ENCODE measurements at places on chromosomes 2 and 18. TPM values are rescaled to one million over a fixed set of nuclear protein-coding genes. Genes with fewer than 3 reads are reported as not detected.

The KCNJ3 gene
- total RNA-seq = 2.0 TPM

The GLI2 gene
- total RNA-seq = 2.1 TPM

The DTNA gene
- 140 TPM for total RNA-seq

The TUBA3E gene
- total RNA-seq = 60.2 TPM

The GRB14 gene
- 27.8 TPM for total RNA-seq

The SNRNP27 gene
- 57.6 TPM for total RNA-seq

The LTBP1 gene
- total RNA-seq = 72.5 TPM

The SCN3A gene
- 0.84 TPM for total RNA-seq

DNA sequence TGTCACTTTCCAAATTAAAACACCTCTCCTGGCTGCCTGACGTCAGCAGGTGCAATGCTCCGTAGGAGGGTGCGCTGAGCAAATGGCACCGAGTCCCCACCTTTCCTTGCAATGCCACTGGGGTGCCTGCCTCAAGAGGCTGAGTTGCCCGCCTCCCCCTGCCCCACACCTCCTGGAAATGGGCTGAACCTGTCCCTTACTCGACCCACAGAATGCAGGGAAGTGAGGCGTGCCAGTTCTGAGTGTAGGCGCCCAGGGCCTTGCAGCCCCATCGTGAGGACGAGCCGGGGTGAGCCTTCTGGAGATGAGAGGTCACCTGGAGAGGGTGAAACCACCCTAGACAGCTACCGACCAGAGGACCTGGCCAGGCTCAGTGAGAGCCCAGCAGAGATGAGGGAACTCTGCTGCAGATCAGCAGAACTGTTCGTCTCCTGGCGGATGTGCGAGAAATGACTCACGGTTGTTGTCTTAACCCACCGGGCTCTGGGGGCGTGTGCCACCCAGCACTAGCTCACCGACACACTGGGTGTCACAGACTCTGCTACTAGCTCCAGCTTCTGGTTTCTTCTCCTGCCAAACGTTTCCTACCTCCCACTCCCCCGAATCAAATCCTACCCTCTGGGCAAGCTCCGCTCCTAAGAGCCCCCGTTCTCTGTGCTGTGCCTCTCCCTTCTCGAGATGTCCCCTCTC lies 168.7 kb upstream of the HDAC4 start:
- no peak for DNase-seq

DNA sequence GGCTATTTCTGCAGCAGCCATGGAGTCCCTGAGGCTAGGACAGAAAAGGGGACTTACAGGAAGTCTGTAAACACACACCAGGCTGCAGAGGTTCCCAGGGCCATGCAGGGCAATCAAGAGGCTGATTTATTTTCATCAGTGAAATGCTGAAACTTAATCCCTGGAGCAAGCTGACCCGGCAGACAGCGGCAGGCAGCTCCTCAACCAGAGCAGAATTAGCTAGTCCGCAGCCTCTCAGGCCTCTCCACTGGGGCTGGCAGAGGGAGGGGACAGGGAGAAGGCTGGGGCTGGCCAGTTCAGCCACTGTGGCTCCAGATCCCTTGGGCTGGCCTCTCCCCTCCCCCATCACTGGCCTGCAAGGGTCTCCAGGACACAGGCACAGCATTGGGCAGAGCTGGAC lies 136.3 kb downstream of the TNS1 start:
- DNase-seq = no peak

GRCh38 chr2:108280466-108280865 lies 8.2 kb upstream of the SULT1C2 start:
- DNase-seq = no peak

GRCh38 chr2:19138264-19138825 lies 220.1 kb downstream of the OSR1 start:
- no peak for DNase-seq

DNA sequence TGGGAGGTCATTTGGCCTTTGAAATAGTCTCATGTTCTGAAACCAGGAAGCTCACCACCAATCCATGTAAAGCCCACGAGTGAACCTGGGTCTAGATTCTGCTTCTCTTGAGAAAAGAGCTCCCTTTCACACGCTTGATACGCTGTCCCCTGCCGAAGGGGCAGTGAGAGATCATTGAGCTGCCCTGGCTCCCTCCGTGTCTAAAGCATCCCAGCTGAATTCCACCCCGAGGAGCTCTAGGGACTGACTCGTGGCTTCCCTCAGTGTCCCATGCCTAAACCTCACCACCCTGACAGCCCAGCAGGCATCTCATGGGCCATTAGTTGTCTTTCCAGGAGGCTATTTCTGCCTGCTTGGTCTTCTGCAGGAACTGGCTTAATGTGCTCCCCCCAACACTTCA lies 68.6 kb downstream of the COL6A3 start:
- DNase-seq = no peak

DNA sequence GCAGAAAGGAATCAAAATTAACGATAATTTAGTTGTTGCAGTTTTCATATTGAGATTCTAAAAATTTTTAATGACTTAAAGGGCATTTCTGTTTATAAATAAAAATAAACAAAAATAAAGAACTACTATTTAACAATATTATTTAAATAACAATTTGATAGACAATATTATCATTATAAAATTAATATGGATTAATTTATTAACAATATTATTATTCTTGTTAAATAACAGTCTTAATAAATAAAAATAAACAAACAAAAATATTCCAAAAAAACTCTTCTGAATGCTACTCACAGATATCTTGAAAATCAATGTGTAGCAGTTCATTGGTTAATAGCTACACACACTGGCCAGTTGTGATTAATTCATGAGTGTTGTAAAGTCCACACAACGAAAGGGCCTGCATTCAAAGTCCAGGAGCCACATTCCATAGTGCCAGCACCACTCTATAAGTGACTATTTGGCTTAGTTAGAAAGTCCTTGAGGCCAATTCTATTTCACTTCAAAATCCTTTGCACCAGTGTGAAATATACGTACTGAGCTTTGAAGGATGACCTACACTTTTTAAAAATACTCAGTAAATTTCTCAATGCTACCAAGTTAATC lies 117.1 kb downstream of the ZNF521 start:
- DNase-seq = no peak

DNA sequence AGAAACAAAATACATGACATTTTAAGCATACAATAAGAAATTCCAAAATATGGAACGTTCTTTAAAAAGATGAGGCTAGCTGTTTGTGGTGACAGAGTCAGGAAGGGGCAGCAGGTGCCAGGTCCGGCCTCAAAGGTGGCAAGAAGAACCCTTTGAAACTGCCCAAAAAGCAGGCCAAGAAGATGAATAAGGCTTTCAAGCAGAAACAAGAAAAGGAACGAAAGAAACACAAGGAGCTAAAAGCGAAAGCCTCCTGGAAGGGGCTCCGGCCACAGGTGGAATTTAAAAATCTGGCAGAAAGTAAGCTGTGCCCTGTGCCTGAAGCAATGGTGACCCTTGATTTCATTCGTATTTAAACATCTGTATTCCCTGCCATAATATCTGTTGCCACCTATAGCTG lies 5.5 kb downstream of the WDR33 start:
- DNase-seq = no peak

- no peak for DNase-seq
Measured at GRCh38 chr2:189545418-189545817, 35.2 kb downstream of the SLC40A1 start.

DNA sequence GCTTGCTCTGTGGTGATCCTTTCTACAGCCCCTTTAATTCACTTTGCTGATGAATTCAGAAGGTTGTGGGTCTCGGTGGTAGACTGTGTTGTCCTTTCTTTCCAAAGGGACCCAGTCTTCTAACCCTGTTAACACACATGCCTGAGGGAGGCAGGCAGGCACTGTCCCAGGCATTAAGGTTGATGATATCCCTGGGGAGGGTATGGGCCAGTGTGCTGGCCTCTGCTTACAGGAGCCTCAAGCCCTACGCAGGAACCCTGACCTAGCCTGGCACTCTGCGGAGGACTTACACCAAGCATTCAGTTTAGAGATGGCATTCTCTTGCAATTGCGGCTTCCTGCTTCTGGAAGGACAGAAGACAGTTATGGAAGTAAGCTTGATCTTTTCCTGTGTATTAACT lies 102.5 kb downstream of the PKP4 start:
- DNase-seq = no peak

DNA sequence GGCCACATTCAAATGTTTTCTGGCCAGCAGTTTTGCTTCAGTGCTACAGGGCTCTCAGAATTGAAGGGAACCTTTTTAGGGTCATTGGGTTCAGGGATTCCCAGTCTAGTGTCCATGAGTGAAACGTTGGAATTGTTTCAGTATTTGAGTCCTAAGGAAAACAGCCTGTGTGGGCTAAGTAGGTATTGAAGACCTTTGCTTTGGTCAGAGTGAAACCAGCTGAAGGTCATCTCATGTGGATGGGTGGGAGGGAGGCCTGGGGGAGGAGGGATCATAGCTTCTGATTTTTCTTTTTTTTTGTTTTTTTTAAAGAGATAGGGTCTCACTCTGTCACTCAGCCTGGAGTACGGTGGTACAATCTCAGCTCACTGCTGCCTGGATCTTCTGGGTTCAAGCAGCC lies 20.2 kb downstream of the B3GNT2 start:
- no peak for DNase-seq

- no peak for DNase-seq
Measured at GRCh38 chr18:59916746-59917145, 16.9 kb downstream of the PMAIP1 start.

- peak; percentile 52 for DNase-seq
Measured at GRCh38 chr2:238701341-238702206, 146.3 kb upstream of the TWIST2 start.

- no peak for DNase-seq
Measured at GRCh38 chr2:112137516-112138158, 548 bp upstream of the FBLN7 start.

Measured in left ventricle myocardium superior (tissue), 1 donor.